A172 (cell line): ENCODE measurements at places on chromosomes 13 and 19. TPM values are rescaled to one million over a fixed set of nuclear protein-coding genes. Genes with fewer than 3 reads are reported as not detected.

DNA sequence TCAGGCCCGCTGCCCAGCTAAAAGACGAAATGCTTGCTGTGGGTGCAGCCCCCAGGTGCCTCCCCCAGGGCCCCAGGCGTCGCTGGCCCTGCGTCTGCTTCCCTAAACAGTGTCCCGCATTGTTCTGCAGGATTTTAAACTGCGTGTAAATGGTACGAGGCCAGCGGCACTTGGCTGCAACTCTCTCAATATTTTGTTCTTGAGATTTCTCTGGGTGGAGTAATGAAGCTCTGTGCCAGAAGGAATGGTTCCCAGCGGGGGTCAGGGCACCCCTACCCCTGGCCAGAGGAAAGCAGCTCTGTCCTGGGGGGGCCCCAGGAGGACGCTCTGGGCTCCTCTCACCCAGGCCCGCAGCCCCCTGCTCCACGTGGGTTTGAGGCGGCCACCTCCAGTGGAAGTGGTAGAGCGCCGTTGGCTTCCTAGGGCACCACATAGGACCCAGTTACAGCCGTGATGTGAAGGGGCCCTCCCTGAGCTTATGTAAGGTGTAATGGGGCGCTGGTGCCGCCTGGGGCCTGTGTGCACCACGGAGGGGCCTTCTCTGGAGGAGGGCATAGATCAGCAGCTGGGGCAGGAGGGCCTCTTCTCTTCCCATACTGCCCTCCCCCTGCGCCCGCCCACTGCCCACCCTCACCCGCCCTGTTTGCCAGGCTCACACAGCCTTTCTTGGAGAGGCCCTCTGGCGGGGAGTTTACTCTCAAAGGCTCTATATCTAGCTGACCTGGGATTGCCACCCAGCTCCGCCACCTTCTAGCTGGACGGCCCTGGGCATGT, 19.8 kb downstream of the PAK4 start:
- no peak for DNase-seq

DNA sequence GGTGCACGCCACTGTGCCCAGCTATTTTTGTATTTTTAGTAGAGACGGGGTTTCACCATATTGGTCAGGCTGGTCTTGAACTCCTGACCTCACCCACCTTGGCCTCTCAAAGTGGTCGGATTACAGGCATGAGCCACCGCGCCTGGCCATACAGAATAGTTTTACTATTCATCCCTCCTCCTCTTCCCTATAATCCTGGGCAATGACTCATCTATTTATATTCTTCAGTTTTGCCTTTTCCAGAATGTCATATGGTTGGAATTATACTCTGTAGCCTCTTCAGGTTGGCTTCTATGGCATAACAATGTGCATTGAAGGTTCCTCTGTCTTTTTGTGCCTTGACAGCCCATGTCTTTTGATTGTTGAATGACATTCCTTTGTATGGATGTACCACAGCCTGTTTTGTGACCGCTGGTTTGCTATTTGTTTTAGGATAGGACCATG, 22.2 kb upstream of the LRP3 start:
- DNase-seq: peak; percentile 39

- DNase-seq: peak; percentile 60
These were observed 21.7 kb upstream of the LAMP1 start for GRCh38 chr13:113275387-113275786.

- no peak for DNase-seq
These were observed 47.5 kb downstream of the OXGR1 start for GRCh38 chr13:96946709-96947311.

- no peak for DNase-seq
These were observed 8.7 kb downstream of the GPX4 start for GRCh38 chr19:1112268-1113029.

- DNase-seq: no peak
These were observed 13.3 kb downstream of the C3 start for GRCh38 chr19:6707011-6707657.

DNA sequence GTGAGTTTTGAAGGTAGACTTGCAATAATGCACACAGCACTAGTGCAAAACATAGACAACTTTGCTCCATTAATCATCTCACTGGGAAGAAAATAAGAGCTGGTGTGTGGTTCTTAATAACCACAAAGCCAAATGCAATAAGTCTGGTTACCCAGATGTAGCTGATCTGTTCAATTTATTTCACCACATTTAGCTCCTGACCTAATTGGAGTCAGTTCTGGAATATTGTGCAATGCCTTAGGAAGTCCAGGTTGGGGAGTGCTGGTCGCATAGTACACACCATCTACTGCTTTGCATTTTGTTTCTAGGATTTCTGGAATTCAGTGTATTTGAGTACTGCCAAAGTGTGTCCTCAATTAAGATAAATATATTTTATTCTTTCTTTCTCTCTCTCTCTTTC, 483.3 kb upstream of the SPRY2 start:
- DNase-seq: no peak

GRCh38 chr19:52533901-52534300, 6.4 kb downstream of the ZNF808 start:
- DNase-seq: no peak

- no peak for DNase-seq
These were observed 5.2 kb downstream of the MIDN start for GRCh38 chr19:1253514-1254080.

GRCh38 chr13:20689291-20689690, 14.2 kb upstream of the IL17D start:
- no peak for DNase-seq

DNA sequence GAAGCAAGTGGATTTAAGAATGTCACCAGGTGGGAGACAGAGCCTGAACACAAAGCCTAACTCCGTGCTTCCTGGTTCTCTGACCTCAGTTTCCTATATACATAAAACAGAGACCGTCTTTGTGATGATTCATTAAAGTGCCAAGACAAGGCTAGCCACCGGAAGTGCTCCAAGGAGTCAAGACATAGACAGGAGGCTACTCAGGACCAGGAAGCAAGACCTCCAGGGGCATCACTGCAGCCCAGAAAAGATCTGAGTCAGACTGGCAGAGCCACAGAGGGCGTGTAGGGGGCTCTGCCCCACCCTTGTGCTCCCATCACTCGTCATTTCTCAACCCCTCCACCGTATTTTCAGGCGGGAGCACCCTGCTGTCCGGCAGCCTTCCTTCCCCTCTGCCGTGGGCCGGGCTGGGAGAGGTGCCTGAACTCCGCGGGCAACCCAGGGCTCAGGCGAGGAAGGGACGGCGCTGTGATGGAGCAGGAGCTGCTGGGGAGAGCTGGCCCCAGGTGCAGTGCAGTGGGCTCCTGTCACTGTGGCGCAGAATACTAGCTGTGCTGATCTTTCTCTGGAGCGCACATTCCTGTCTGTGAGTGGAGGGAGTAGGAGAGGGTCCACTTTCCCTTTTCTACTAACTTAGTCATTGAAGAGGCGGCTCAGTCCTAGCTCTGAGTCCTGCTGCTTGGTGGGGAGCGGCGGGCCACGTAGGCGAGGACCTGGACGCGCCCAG, 134.7 kb upstream of the GPR12 start:
- DNase-seq: no peak

DNA sequence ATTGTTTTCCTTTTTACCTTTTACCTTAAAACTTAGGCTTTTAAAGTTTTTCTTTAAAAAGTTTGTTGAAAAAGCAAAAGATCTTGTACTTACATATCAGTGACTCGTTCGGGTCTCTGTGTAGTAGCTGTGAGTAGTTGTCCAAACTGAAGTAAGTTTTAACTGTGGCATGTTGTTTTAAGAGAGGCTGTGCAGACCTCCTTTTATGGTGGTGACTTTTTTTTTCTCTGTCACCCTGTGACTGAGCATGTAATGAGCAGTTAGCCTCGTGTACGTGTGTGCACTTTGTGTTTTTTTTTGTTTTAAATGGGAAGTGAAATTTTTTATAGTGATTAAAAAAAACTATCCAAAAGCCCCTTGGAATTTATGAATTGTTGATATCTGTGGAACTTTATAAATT, at the start of gene GPR183:
GPR183 (minus strand) TSS at position 153 of the 400 bp plus-strand sequence. CDS start 11,254 bp downstream, outside the sequence.
- DNase-seq: no peak

- no peak for DNase-seq
These were observed 9.5 kb upstream of the GJB6 start for GRCh38 chr13:20241593-20241992.

- no peak for DNase-seq
These were observed 58.3 kb upstream of the SLC15A1 start for GRCh38 chr13:98810746-98811145.

DNA sequence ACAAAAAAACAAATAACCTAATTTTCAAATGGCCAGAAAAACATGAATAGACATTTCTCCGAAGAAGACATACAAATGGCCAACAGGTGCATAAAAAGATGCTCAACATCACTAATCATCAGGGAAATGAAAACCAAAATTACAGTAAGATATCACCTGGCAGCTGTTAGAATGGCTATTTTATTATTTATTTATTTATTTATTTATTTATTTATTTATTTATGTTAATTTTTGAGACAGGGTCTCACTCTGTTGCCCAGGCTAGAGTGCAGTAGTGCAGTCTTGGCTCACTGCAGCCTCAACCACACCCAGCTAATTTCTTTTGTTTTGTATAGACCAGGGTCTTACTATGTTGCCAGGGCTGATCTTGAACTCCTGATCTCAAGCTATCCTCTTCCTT, 27.1 kb upstream of the LATS2 start:
- no peak for DNase-seq

DNA sequence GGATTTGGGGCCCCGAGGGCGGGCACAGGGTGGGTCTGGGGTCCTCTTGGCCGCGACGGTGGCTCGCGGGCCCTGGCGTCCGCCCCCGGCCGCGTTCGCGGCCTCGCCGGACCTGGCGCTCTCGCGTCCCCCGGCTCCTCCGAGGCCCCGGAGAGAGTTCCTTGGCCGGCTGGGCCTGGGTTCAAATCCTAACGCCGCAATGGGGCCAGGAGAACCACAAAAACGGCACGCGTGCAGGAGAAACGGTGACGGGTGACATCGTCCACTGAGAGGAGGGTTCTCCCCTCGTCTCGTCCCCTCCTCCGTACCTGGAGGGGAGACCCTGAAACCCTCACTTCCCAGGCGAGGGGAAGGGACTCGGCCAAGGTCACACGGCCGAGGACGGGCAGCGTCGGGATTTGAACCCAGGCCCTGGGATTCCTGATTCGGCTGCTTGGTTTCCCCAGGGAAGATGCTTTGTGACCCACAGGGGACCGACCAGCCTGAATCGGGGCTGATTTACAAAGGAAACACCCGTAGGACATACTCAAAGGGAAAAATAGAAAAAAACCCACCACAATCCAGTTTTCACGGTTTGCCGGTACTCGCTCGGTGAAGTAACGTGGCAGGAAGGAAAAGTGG, 624 bp downstream of the SAFB start:
- no peak for DNase-seq

GRCh38 chr19:41638641-41639081, 11.8 kb upstream of the CEACAM4 start:
- no peak for DNase-seq

GRCh38 chr19:12996406-12997094, 1.3 kb downstream of the NFIX start:
- no peak for DNase-seq

GRCh38 chr13:64088491-64088890, 2672.8 kb upstream of the PCDH20 start:
- no peak for DNase-seq

DNA sequence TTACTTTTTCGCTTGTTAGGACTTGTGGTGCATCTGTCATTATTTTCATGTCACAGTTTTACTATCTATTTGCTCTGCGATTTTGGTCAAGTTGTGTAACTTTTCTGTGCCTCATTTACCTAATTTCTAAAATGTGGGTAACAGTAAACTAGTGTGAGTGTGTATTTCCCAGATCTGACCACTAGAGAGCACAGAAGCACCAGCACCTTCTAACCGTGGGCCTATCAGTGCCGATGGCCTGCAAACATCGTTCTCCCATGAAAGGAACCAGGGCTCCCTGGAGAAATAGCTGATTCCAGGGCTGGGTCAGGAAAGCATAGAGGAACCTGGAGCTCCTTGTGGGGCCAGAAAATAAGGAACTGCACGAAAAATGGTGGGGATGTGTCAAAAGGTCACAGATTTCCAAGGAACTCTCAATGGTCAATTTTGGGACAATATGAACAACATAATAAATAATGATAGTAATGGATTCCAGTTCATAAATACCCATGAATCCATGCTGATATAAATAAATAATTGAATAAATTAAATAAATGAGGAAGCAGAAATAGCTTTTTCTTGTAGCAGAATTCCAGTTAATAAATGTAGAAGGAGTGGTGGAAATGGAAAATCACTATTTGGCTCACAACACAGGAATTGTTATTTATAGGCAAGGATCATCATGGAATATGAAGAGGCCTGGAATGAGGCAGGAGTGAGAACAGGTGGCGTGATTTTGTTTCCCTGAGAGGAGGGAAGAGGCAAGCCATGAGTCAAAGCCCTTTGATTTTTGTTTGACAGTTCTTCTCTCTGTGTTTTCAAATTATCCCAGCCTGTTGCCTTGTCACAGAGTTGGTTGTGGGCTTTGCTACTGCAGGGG, 31.1 kb downstream of the CEACAM8 start:
- DNase-seq: peak; percentile 61

GRCh38 chr19:46426506-46427162, 2.1 kb downstream of the PNMA8C start:
- no peak for DNase-seq

GRCh38 chr19:4548238-4548584, 8.4 kb upstream of the LRG1 start:
- no peak for DNase-seq

DNA sequence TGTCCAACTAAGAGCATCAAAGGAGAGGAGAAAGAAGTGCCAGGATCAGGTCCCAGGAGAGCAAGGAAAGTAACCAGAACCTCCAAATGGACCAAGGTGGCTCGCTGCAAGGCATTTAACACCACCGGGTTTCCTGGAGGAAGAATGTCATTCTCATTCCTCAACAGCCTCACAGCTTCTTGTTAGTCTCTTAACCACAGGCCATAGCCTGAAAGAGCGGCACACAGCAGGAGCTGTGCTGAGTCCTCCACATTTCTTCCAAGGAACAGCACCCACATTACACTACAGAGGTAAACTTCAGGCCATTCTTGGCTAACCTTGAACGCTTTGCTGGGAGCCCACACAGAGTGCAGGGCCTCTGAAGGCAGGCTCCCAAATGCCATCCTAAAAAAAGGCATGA, 23.6 kb downstream of the DOCK9 start:
- no peak for DNase-seq

DNA sequence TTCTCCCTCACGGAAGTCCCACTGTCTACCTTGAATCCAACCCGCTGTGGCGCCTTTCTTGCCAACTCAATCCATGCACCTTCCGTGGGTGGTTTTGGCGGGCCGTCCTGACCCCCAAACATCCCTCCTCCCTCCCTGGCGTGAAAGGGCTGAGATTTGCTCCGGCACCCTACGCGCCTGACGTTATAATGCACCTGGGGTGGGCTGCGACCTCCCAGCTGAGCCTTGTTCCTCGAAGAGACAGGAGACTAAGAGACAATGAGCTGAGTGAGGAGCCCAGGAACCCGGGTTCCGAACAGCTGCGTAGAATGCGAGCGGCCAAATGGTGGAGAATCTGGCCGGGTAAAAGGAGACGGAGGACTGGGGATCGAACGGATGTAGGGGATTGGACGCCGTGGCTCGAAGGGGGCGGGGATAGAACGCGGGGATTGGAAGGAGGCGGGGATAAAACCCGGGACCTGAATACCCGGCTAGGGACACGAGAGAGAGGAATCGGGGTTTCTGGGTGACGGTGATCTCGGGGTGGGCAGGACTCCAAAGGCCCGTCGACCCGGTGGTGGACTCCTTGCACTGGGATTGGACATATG, at the start of gene CPT1C:
CPT1C (plus strand) TSS at position 461 of the 587 bp plus-strand sequence. CDS start 1,137 bp downstream, outside the sequence.
- no peak for DNase-seq

The ELL gene
- 9.0 and 10.3 TPM in 2 replicates for total RNA-seq

The PTGER1 gene
- 0.29 TPM in 1 of 2 replicates, not detected in the other for total RNA-seq

The YJU2 gene
- 39.6 and 42.4 TPM in 2 replicates for total RNA-seq

The TRIP10 gene
- 56.2 and 58.3 TPM in 2 replicates for total RNA-seq

The MATK gene
- 0.05 and 0.78 TPM in 2 replicates for total RNA-seq

The KANK3 gene
- 1.0 and 1.2 TPM in 2 replicates for total RNA-seq

The STARD13 gene
- total RNA-seq: 8.3 and 9.0 TPM in 2 replicates

The GARIN5A gene
- total RNA-seq: 1.6 TPM in 1 of 2 replicates, not detected in the other

The SLC25A30 gene
- 3.1 and 5.0 TPM in 2 replicates for total RNA-seq

The MEIS3 gene
- total RNA-seq: 27.5 and 31.9 TPM in 2 replicates

The ZNF578 gene
- not detected in 2 replicates for total RNA-seq
